ENCODE measurements at places on chromosomes 2 and 18.

GRCh38 chr2:134927195-134927594 is 8.6 kb downstream of the CCNT2 start:
- DNase-seq = no peak

DNA sequence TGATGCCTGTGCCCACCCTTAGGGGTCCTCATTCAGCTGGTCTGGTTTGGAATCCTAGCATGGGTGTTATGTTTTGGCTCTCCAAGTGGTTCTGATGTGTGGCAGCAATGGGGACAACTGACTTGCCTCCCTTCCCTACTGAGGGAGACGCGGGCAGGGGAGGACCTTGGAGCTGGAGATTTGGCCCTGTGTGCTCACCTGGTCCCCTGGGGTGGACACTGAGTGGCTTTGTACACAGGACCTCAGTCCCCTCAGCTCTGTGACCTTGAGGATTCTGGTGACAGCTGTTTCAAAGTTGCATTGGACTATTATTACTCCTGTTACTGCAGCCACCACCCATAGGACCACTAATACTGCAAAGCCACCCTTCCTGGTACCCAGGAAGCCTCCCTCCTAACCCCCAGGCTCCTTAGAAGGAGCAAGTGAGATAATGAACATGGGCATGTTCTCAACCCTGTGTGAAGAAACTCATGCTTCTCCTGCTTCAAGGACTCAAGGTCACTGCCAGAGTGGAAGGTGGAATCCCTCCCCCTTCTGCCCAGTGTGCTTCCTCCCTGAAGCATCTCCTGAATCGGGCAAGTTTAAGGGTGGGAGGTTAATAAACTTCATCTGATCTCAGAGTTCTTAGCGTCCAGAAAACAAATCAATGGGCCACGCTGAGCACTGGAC is 26.5 kb downstream of the TMEM182 start:
- no peak for DNase-seq

- no peak for DNase-seq
These were observed 68.3 kb upstream of the ARL4C start for GRCh38 chr2:234565201-234565600.

- DNase-seq = no peak
These were observed 5.6 kb upstream of the FARP2 start for GRCh38 chr2:241350530-241350877.

DNA sequence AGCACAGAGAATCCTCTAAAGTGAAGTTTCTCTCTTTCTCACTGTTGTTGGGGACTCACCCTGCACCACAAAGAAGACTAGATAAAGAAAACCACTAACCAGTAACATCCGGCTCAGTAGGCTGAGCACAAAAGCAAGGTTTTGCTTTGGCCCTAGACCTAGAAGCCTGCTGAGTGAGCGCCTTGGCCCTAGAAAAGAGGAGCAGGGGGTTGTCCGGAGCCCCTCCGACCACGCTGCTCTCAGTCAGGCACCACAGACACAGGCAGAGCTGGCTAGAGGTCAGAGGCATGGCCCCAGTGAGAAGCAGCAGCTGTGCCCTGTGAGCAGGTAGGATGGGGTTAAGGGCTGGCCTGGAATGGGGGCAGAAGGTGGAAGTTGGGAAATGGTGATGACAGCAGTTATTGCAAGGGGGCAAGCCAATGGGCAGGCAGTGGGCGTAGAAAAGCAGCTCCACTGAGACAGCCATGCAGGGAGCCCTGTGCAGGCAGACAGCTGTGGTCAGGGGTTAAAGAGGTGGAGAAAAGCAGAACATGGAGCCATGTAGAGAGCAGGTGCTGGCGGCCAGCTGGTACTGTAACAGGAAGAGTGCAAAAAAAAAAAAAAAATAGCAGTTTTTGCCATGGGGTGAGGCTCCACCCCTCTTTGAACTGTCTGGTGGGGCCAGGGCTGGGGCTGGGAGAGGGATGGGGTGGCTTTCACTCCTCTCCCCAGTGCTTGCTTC is 36.9 kb upstream of the SLC14A1 start:
- no peak for DNase-seq

- DNase-seq = no peak
These were observed 27.1 kb upstream of the SPTBN1 start for GRCh38 chr2:54429054-54429453.

DNA sequence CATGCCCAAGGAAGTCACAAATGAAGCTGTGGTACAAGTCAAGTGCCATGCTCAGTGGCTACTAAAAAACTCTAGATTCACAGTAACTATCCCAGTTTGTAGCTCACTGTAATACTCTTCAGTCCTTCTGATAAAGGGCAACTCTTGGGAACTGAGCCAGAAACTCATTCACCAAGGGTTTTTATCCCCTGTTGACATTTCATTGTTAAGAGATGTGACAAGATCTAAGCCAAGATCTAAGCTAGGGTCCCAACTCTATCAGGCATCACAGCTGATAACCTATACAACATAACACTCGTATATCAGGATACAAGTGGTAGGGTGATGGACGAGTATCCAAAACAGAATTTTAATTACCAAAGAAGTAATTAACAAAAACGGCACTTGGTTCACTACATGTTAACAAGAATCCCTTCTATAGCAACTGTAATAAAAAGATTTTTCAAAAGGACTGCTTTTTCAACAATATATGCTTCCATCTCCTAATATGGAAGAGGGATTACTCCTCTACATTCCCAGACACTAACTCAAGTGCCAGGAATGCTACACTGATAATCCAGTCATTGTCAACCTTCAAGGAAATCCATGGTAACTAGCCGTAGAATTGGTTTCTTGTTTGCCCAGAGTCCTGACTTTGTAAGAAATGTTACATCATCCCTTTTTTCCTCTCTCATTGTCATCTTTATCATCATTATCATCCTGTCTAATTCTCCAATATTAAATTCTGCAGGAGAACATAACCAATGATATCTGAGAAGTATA is 111.7 kb downstream of the CDH2 start:
- no peak for DNase-seq

GRCh38 chr2:55860832-55861231 is 62.8 kb downstream of the EFEMP1 start:
- no peak for DNase-seq

- DNase-seq = no peak
These were observed 157.1 kb upstream of the ZFP36L2 start for GRCh38 chr2:43383533-43383932.

GRCh38 chr2:206433686-206434085 is 9.6 kb upstream of the ADAM23 start:
- DNase-seq = no peak

DNA sequence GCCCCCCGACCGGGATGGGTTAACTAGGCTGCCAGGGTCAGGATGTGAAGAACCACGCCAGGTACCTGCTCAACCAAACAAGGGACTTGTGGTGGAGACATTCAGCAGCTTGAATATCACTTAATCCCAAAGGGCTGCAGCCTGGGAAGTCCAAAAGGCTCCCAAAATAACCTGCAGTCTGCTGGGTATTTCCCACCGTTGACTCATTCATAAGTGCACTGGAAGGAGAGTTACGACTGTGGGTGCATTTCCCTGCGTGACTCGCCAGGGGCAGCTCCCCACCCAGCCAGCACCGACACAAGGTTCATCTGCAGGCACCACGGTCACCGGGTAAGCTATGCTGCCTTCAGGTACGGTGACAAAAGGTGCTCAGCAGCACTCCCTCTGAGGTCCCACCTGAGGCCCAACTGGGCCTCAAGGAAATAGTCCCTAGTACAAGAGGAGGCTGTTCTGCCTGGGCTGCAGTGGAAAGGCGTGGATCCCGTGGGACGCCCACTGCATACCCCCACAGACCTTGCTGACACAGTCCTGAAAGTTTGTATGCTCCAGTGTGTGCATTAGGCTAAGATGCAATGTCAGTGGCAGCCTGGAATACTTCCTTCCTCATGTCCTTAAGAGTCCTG is 86.5 kb downstream of the UXS1 start:
- DNase-seq = no peak

DNA sequence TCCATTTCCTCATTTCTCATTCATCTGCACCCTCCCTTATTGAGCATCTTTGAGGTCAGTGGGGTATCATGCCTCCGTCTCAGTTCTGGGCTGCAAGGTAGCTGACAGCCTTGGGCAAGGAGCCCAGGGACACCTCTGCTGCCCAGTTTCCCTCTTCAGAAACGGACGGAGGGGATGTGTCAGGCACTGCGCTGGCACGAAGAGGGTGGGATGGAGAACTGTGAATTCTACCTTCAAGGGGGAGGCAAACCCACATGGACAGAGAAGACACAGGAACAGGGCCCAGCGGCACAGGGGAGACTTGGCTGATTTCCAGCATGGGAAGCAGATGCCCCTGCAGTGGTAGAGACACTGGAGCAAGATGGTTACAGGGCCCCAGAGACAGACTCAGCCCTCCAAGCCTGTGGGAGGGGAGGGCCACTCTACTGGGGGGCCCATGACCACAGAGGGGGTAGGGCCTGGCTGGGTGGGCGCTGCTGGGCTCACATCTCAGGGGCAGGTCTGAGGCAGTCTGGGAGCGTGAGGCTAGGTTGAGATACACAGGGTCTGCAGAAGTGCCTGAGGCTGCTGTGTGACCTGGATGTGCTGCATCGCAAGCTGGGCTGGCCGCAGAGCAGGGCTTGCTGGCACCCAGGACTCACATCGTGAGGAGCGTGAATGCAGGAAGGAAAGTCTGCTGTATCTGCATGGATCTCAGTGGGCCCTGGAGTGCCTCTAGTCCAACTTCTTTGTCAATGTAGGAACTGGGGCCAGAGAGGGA is 92.3 kb downstream of the HS1BP3 start:
- DNase-seq = no peak

DNA sequence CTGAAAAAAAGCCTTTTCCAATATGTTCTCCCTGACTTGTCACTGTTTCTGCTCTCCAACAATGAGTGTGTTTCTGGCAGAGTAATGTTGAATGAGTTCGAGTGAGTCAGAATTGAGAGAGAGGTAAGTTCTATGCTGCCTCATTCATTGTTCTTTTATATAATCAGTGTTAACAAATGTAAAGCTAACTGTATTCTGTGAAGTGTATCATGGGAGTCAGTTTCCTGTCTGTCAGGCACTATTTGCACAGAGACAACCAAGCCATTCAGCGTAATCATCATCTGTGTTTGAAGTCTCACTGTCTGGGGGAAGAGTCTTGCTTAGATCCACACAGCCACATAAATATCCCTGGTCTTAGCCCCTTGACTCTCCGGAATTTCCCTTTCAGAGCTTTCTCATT is 22.0 kb upstream of the UPP2 start:
- DNase-seq = no peak

DNA sequence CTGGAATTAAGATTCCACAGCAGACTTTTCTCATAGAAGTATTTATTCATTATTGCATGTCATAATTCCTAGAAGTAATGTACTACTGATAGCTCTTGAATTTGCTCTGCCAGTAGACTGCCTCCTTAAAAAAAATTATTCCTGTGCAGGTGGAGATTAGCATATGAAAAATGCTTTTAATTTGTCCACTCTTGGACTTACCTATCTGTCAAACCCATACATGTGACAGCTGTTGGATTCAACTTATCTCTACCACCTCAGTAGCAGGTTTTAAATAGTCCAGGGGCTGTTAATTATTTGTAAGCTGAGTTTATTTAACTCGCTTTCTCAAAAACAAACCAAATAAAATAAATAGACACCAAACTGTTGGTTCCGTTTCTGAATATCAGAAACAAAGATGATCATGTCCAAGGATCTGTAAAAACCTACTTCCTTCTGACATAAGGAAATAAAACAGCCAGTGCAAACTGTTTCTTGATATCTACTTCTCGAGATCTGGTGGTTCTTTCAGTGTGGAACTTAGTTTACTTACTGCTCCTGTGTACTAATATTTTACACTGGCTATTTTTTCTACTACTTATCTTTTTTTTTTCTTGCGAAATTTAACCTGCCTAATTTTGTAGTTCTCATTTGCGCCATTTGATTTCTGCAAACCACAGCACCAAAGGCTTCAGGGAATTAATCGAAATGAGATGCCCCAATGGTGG is 44.2 kb downstream of the ZEB2 start:
- no peak for DNase-seq

- no peak for DNase-seq
These were observed 83.2 kb upstream of the GALNT5 start for GRCh38 chr2:157174321-157174720.

DNA sequence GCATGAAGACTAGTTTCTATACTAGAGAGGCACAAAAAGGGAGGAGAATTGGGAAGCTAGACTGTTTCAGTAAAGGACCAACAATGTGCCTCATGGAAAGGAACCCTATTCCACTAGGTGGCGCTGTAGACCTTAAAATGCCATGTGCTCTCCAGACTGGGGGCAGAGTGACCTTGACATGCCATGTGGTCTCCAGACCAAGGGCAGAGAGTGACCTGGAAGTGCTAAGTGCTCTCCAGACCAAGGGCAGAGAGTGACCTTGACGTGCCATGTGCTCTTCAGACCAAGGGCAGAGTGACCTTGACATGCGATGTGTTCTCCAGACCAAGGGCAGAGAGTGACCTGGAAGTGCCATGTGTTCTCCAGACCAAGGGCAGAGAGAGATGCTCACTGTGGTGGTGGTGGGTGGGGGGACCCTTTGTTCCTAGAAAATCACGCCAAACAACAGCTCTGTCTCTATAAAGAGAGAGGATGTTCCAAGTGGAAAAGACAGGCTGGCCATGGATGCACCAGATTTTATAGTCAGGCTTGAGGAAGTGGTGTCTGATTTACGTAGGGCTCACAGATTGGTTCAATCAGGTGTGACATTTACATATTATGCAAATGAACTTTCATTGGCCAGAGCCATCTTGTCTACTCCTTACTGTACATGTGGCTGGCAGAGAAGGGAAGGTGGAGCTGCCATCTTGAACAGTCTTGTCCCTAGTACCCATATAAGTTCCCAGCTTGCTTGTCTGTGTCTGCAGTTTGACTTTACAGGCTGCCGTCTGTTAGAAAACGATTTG is 344.0 kb upstream of the DDX18 start:
- peak; percentile 38 for DNase-seq

DNA sequence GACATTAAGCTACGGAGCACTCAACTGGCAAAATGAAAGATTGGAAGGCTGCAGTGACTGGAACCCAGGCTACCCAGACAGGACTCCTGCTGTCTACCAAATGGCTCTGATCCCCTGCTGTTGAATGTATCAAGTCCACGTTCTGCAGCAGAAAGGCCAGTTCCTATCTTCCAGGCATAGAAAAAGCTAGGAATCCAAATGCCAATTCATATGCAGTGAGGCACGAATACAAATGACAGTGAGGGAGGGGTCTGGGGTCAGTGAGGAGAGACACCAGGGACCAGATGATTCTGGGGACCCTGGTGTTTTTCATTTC is 5.3 kb downstream of the NRP2 start:
- DNase-seq = no peak

- DNase-seq = no peak
These were observed 22.1 kb upstream of the ALKAL2 start for GRCh38 chr2:309954-310510.

DNA sequence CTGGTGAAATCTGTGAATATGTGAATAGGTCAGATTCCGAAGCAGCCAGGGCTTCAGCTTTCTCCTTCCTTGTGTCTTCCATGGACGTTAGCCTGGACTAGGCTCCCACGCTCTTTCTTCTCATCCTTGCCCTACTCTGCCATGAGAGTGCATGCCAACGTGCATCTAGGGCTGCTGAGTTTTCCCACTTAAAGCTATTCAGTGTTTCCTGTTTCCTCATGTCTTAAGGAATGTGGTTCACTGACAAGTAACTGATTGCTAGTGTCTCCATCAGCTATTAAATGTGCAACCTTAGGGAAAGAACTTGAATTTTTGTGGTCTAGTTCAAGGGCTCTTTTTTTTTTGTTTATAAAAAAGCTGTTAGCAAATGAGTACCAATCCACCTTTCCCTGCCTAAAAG is 642.3 kb upstream of the LINC00305 start:
- no peak for DNase-seq

- no peak for DNase-seq
These were observed 842.1 kb upstream of the FANCL start for GRCh38 chr2:59083075-59083828.

- no peak for DNase-seq
These were observed 40.4 kb upstream of the ATIC start for GRCh38 chr2:215271446-215271845.
